ENCODE measurements at places on chromosomes 5 and 9.

DNA sequence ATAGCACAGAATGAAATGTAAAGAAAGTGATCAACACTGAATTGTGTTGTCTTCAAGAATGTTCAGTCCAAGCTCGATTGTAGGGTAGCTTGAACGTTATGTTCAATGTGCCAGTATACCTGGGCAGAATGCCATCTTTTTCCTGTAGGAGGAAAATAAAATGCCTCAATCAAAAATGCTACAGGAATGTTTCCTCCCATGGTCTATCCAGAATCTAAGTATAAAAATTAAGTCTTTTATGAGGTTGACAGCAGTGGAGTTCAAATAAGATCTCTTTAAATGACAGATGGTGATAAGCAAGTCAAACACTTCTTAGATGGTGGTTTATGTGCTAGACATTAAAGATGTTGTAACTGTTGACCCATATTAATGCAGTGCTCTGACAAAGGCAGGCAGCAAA is 488.6 kb downstream of the CSNK1G3 start:
- no peak for DNase-seq

- DNase-seq: no peak
Observed at GRCh38 chr5:78927657-78928282, 57.3 kb downstream of the ARSB start.

DNA sequence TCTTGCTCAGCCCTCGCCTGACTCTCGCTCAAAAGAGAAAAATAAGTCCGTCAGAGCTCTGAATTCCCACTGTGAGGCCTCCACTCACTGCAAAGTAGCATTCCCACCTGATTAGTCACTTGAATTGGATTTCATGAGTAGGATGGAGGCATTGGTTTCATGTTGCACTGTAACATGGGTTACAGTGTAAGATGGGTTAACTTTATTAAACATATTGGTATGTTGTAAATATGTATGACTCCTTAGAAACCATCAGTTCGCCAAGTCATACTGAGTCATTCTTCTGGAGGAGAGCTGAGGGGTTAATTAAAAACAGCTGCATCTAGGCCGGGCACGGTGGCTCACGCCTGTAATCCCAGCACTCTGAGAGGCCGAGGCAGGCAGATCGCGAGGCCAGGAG is 93.8 kb upstream of the BNC2 start:
- DNase-seq: peak; percentile 87

DNA sequence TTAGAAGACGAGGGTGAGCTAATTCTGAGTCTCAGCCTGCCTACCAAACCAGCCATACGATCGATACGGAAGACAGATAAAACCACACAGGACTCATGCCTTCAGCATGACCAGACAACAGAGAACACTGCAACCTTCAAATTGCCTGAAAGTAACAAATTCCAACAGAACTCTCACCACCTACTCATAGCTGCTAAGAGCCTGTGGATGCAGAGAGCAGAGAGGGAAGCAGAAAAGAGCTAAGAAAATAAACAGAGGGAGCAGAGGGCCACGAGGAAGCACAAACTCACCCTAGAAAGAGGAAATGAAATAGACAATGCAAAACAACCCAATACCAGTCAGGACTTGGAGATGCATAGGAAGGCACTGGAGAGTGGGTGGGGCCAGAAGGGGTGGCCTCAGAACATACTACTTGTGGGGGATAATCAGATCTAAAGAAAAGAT is 86.7 kb upstream of the TAS2R1 start:
- peak; percentile 75 for DNase-seq

DNA sequence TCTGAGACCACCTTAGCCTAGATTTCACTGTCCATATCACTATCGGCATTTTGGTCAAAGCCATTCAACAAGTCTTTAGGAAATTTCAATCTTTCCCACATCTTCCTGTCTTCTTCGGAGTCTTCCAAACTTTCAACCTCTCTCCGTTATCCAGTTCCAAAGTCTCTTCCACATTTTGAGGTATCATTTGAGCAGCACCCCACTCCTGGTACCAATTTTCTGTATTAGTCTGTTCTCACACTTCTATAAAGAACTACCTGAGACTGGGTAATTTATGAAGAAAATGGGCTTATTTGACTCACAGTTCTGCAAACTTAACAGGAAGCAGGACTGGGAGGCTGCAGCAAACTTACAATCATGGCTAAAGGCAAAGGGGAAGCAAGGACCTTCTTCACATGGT is 215.5 kb downstream of the CYLC2 start:
- DNase-seq: no peak

GRCh38 chr5:35229076-35230037 is 930 bp downstream of the PRLR start:
- no peak for DNase-seq

GRCh38 chr5:113776168-113776567 is 262.7 kb downstream of the YTHDC2 start:
- no peak for DNase-seq

DNA sequence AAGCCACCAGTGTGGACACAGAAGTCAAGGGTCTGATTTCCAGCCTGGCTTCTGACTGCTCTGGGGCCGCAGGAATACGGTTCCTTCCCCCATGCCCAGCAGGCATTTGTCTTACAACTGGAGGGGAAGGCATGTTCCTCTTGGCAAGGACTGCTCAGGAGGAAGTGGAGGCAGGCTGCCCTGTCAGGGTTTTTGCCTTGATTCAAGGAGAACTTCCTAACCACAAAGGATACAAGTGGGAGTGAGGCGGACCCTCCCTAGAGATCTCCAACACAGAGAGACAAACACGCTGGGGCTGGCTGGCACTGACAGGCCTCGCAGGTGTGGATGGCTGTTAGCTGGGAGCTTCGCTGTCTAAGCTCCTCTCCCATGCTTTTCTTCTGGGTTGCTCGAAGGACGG is 19.1 kb downstream of the TGFBI start:
- DNase-seq: no peak

DNA sequence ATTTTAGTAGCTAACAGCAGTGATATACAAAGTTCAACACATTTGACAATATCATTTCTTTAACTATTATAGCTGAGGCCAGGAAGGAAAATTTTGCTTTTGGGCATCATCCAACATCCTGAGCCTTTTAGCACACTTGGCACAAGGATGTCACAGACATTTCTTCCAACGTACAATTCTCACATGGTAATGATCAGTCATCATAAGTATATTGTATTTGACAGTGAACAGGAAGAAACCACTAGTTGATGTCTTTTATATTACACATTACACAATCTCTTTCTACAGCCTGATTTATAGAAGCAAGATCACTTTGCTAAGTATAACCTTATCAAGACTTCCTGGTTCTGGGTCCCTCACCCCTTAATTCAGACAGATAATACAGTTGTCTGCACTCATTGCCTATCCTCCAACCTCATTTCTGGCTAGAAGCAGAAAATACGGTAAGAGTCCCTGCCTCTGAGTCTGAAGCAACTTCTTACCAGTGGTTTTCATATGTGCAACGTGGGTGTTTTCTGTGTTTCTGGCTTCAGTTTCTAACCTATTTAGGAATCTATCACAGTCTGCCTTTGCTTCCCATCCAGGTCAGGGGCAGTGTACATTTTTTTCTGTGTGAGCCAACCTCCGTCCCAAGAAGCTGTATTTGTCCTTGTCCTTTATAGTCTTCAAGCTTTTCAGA is 167.8 kb downstream of the PAM start:
- DNase-seq: no peak

DNA sequence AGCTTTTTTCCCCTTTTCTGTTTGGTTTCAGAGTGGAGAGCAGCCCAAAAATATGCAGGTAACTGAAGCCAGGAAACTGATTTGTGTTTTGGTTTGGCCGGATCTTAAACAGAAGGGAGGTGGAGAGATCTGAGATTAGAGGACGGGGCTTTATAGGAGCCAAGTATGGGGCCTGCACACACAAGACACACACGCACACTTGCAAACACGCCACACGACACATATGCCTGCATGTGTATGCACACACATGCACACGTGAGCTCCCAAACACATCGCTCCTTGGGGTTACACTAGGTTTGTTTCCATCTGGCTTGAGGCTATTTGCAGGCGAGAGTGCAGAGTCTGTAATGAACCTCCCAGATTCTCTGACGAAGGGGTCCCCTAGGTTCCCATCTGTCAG is 18.3 kb downstream of the BTNL9 start:
- DNase-seq: no peak

- no peak for DNase-seq
Observed at GRCh38 chr5:141050622-141051520, at the start of gene PCDHB1. TSS of gene PCDHB1 (plus strand) at chr5:141051374. CDS start at chr5:141051471, 97 bp downstream.

- DNase-seq: no peak
Observed at GRCh38 chr5:78518365-78519197, 130.0 kb downstream of the LHFPL2 start.

- no peak for DNase-seq
Observed at GRCh38 chr5:76808141-76808691, 10.6 kb upstream of the F2RL1 start.

DNA sequence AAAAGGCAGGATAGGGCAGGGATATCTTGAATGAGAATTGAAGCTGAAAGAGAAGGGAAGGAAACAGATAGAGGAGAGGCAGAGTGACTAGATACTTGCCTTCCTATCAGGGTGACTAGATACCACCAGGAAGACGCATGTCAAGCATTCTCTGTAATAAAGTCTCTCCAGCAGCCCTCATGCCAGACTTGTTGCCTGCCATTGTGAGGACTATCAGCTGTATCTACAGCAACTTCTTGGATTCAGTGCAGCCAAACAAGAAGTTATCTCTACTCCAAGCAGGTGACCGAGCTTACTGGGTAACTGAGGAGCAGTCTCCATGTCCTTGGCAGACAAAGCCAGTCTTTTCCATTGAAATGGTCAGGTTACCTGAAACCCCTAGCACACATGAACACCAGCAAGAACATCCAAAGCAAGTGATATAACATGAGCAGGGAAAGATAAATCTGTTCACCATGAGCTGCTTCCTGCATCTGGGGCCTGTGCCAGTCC is 9.3 kb downstream of the SH3RF2 start:
- DNase-seq: no peak

GRCh38 chr9:127778280-127779135 is at the start of gene SH2D3C:
TSS of gene SH2D3C (minus strand) at chr9:127778666. CDS start at chr9:127778627, 39 bp downstream.
- DNase-seq: no peak

- DNase-seq: no peak
Observed at GRCh38 chr5:124252191-124252638, 494.2 kb downstream of the ZNF608 start.

DNA sequence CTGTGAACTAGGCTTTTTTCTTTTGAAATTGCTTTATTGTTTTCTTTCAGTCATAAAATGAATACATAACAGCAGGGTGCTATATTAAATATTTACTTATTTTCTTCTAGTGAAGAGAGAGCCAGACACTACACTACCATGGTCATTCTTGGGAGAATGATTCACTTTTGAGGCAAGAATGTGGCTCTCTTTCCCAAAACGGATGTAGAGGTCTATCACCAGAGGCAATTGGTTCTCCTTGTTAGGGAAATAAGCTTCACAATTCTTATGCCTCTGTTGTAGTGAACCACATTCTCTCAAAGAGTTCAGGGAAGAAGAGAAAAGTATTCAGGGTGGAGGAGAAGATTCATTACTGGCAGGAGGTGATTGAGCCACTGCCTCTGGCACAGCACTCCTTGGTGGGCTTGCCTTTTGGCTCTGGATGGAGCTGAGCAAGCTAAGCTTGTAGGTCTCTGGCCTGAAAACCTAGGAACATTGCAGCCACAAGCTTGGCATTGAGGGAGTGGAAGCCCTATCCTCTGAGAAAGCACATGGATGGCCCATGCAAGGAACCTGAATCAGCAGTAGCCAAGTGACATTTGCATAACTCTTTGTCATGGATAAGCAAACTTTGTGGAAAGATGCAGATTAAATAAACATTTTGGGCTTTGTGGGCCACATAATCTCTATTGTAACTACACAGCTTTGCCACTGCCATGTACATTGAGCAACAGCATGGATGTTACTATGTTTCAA is 179.0 kb upstream of the TNC start:
- DNase-seq: no peak

DNA sequence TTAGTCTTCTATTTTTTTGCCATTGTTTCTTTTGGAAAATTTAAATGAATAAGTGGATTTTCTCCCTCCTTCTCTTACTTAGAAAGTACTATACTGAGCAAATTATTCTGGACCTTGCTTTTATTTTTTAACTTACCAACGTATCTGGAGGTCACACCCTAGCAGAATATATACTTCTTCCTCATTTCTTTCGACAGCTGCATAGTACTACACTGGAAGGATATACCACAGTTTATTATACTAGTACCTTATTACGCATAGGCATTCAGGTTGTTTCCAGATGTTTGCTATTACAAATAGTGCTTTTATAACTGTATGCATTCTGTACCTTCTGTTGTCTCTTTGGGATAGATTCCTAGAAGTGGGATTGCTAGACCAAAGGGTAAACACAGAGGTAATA is 16.7 kb downstream of the RC3H2 start:
- no peak for DNase-seq

- peak; percentile 78 for DNase-seq
Observed at GRCh38 chr5:96031811-96032261, 70.2 kb upstream of the ELL2 start.

GRCh38 chr5:147081311-147081764 is 153.5 kb upstream of the STK32A start:
- DNase-seq: no peak

DNA sequence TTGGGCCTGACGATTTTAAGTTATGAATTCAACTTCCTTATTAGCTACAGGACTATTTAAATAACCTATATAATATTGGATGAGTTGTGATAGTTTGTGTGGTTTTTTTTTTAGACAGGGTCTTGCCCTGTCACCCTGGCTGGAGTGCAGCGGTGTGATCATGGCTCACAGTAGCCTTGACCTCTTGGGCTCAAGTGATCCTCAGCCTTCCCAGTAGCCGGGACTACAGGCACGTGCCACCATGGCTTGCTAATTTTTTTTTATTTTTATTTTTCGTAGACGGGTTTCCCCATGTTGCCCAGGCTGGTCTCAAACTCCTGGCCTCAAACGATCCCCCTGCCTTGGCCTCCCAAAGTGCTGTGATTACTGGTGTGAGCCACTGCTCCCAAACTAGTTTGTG is 17.6 kb downstream of the SPZ1 start:
- DNase-seq: no peak

- DNase-seq: no peak
Observed at GRCh38 chr5:72412283-72413055, 92.3 kb downstream of the PTCD2 start.

DNA sequence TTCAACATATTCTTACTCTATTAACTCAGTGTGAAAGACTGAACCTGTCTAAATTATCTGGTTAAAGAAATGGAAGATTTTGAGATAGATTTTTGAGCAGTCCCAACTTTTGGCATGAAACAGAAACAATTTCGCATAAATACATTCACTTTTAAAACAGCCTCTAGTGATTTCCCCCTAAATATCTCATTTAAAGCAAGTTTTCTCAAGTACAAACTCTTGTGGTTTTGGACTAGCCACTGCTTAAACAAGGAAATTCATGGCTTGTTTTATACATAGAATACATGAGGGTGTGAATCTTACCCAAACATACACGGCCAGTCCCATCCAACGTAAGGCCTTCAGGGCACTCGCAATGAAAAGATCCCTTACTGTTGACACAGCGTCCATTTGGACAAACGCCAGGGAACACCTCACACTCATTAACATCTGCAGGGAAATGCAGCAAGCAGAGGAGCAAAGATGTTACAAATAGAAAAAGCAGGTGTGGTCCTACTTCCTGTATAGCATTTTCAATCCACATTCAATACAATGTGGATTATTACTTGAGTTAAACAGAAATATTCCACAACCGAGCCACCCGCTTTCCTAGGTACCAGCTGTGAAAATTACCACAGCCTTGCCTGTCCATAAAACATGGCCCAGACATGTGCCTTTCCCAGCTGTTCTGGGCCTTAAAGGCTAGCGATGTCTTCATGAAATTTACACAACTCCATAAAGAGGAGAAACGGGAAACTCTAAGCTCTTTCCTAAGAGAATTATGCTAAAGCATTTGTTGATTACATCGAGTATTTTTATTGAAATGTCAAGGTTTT is 188.8 kb downstream of the FBN2 start:
- DNase-seq: no peak

Measured in HS-27A (cell line).